ENCODE measurements at places on chromosomes 7 and 10.
A peak's percentile ranks its signal among the peaks of the same experiment; 100 is the strongest.

DNA sequence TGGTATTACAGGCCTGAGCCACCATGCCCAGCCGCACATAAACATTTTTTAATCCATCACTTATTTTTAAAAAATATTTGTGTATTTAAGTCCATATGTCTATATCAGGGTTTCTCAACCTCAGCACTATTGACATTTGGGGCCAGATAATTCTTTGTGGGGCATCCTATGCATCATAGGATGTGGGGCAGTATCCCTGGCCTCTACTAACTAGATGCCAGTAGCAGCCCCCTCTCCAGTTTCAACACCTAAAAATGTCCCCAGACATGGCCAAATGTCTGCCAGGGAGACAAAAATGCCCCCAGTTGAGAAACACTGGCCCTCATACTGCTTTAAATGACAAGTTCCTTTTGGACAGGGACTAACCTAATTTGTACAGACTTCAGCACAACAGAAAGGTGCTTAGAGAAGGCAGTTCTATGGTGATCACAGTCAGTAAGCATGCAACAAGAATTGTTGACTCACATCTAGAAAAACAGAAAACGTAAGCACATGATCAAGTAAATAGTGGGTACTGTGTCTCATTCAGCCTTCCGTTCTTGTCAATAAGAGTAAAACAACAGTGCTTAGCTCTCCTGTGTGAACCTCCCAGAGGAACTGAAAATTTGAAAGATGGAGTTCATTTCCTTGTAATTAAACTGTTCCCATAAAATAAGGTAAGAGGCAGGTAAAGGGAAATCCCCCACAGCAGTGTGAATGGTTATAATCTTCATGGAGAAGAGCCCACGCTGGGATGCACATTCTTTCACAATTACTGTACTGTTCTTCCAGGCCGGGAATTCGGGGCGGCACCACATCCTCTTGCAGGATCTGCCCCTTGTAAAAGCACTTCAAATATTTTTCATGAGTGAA lies 17.3 kb upstream of the ADRB1 start:
- peak; percentile 80 for ATAC-seq

GRCh38 chr7:96297876-96298275 lies 24.0 kb downstream of the SLC25A13 start:
- ATAC-seq: no peak

- ATAC-seq: no peak
Observed at GRCh38 chr10:6530211-6530840, 49.8 kb downstream of the PRKCQ start.

DNA sequence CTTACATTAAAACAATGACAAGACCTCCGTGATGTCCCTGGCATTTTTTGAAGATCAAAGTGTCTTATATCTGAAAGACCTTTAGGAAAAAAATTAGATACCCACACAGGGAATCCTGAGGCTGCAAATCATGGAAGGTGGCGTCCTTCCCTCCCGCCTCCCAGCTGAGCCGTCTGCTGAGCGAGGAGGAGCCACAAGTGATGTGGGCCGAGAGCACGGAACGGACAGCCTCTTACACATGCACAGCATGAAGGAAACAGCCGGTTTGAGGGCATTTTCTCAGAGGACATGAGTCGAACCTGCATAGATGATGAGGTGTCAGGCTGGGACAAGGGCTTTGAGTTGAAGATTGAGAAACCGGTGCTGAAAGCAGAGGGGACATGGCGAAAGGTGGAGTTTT lies 163.3 kb downstream of the ADARB2 start:
- ATAC-seq: no peak

DNA sequence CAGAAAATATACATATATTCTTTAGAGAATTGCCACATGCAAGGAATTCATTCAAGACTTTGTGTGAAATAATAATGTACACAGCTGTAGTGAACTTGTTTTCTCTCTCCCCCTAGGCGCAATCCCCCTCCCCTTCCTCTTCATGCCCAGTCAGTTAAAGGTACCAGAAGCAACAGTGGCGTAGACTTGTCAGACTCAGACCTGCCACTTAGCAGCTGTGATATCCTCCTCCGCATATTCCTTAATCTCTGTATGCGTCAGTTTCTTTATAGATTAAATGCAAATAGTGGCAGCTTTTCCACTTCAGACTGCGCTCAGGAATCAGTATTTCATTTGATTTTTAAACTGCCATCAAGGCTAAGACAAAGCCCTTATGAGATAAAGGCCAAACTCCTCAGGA lies 364.0 kb downstream of the GFRA1 start:
- ATAC-seq: peak; percentile 35

GRCh38 chr10:7756360-7756992 lies 31.3 kb downstream of the KIN start:
- ATAC-seq: no peak

DNA sequence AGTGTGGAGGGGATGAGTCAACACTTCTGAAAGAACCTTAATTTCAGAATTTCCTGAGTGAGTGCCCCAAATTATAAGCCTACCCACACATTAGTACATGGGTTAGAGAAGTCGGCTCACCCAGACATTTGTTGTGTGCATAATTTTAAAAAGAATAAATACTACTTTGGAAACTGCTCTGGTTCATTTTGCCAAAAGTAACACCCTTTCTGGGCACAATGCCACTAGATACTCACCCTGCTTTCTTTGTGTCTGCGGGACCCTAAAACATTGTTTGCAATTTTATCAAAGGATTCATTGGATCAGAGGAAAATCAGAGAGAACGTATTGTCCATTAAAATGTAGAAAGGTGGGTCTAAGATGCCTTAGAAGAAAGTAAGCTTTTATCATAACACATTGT lies 245.5 kb upstream of the NRP1 start:
- no peak for ATAC-seq

- no peak for ATAC-seq
Observed at GRCh38 chr10:118904286-118904685, 125.2 kb upstream of the NANOS1 start.

- ATAC-seq: peak; percentile 16
Observed at GRCh38 chr10:71307469-71308085, 11.5 kb upstream of the SLC29A3 start.

DNA sequence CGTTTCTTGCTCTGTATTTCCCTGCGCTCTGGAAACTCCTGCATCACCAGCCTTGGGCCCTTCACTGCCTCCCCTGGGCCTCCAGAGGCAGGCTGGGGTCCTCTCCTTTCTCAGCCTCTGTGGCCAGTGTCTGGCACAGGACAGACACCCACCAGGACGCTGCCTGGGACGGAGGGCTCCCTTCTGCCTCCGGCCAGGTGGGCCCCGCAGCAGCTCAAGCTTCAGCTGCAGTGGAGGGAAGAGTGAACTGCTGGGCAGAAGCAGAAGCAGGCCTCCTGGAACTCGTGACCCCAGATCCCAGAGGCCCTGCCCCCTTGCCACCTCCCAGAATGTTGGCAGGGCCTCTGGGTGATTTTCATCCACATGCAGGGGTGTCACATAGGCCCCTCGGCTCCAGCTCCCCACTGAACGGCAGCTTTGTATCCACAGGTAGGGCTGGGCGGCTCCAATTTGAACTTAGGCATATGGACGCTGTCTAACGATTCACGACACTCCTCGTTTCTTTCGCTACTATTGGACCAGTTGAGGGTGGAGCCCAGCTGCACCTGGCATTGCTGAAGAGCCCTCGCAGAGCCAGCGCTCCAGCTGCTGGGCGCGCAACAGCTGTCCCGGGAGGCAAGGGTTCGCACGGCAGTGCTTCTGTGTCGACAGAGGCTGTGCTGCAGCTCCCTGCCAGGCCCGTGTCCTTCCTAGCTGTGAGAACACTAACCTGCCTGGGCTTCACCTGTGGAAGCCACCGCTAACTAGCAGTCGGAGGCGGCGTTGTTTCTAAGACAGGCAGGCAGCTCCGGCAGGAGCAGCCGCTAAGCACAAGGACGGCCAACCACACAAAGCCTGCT lies 18.4 kb upstream of the GPR146 start:
- no peak for ATAC-seq

DNA sequence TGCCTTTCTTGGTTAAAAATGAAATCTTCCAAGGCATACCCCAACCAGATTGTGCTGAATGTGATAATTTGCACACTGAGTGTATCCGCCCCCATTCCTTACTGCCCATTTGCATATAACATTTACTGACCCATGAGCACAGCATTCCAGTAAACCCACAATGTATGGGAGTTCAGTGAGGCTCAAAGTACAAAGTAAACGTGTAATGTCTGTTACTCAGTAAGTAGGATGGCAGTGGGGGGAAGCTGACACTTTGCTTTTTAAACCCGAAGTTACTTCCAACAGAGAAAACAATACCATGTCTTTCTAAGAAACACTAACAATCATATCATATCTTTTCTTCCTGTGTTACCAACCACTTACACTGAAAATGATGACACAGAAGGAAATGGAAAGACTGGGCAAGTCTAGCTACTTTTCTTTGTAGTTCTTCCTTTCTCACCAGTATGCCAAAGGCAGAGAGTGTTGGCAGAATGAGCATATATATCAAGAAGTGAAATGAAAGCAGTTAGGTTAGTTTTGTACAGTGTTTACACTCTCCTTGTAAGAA lies 27.1 kb upstream of the SOSTDC1 start:
- peak; percentile 68 for ATAC-seq

GRCh38 chr10:24453404-24453830 lies 244.5 kb downstream of the KIAA1217 start:
- no peak for ATAC-seq

GRCh38 chr7:36161996-36162395 lies 8.9 kb downstream of the EEPD1 start:
- ATAC-seq: no peak

DNA sequence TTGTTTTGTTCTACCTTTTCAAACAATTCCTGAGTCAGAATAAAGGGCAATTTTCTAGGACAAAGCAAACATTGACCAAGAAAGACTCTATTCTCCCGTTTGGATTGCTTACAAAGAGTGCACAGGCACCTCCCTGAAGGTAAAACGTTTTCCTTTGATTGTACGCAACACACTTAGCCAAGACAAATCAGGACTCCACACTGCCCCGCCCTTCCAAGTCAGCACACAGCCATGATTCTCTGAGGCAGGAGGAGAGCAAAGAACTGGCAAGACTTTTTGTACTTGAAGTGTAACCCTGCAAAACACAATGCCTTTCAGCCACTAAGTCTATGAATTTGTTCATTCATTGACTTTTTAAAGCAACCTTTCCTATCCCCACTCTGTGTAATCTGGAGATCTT lies 85.0 kb upstream of the FAM180A start:
- no peak for ATAC-seq

DNA sequence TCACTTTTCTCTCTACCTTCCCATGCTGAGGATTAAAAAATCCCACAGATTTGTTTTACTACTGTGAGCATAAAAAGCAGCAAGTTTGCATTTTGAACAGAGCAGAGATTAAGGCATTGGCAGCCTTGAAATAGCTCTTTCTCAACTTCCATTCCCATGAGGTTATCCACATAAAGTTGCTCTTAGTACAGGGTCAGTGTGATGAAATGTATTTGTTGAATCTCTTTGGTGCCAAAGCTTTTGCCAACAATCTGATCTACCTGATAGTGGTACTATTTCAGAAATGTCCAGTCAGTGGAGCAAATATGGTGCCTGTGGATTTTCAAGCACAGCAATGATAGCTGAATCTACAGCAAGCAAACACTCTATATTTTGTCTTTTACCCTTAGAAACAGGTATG lies 254.8 kb downstream of the INHBA start:
- no peak for ATAC-seq

DNA sequence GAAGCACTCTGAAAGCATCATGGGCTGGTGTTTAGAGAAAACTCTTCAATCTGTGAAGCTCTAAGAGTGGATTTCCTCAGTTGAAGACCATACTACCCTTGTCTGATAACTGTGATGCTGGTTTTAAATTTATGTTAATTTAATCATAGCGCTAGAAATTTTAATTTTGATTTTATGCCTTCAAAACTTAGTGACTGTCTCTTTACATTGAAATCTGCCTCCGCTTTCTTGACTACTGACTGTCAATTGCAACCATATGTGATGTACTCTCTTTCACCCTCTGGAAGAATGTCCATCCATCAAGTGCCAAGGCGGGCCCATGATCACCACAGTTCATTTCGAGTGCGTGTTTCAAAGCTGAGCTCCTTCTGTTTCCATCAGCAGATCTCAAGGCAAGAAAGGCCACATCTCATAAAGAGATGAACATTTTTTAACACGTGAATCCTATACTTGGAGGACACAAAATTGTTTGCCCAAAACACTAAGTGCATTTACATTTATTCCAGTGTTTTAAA lies 147.1 kb downstream of the ITGA8 start:
- no peak for ATAC-seq

- no peak for ATAC-seq
Observed at GRCh38 chr7:106169821-106170610, 57.9 kb upstream of the SYPL1 start.

DNA sequence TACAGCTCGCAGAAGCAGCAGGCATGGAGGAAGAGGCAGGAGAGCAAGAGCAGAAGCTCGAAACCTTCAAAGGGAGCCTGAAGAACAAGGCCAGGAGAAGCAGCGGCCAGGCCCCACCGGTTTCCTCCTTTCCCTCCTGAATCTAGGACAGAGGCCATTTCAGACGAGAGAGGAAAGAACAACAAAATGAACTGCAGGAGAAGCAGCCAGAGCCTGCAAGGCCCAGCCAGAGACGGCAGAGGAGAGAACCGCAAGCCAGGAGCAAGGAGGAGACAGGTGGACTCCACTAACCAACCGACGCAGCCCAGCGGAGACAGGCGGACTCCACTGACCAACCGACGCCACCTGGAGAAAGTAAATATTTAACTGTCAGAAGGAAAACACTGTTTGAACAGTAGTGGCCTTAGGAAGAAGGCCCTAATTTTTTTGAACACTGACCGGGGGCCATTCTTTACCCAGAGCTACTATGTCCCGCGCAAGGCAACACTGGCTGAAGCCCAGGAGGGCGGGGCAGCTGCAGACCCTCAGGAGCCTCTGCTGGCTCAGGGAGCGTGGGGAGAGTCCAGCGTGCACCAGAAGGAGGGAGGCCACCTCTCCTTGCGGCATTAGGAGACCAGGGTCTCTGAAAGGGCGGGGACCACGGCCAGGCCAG lies 559.2 kb downstream of the PTPRN2 start:
- no peak for ATAC-seq

GRCh38 chr7:129789652-129790051 lies 163.1 kb downstream of the UBE2H start:
- no peak for ATAC-seq

DNA sequence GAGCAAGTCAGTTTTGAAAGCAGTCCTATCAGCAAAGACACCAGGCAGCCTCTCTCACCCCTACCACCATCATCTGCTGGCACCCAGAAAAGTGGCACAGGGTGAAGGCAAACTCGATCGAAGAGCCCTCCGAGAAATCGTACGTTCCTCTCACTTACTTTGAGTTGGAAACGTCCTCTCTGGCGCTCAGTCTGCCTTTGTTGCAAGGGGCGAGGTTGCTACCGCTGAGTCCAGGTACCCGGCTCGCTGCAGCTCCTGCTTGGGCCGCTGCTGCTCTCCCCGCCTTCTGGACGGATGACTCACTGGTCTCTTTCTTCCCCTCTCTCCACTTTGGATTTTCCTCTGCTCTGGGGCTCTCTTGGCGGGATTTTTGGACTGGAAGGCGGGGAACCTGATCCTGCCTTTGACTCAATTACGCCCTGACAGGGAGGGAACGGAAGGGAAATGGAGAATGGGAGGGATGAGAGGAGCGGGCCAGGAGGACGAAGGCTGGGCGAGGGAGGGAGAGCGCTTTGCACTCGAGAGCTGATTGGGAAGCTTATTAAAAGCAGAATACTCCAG lies at the start of gene PTN:
PTN (minus strand) TSS at position 453 of the 561 bp plus-strand sequence. CDS start 88,760 bp downstream, outside the sequence.
- ATAC-seq: peak; percentile 64

GRCh38 chr7:118186501-118186900 lies 2.5 kb downstream of the LSM8 start:
- ATAC-seq: no peak

Measured in motor neuron (in vitro differentiated cells).